Renal cortex interstitium (tissue), 15 donors: ENCODE measurements at places on chromosomes 1 and 21.

GRCh38 chr1:235012436-235013210 lies 116.0 kb downstream of the TOMM20 start:
- DNase-seq: no peak

- no peak for DNase-seq
These were observed 13.2 kb downstream of the PLPP3 start for GRCh38 chr1:56566061-56566744.

DNA sequence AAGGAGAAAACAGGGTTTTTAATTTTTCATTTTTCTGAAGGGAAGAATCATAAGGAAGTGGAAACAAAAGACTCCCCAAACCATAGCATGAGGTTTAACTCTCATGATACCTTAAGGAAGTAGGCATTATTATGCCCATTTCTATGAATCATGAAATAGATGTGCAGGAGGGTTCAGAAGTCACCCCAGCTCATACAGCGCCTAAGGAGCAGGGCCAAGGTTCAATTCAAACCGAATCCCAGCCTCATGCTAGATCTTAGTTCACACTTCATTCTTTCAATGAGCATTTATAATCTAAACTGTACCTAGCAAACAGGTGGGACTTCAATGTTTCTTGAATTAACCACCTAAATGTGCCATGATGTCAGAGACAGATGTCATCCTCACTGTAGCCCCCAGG lies 111.9 kb upstream of the SLC25A33 start:
- no peak for DNase-seq

- DNase-seq: no peak
These were observed 14.9 kb downstream of the MAP7D1 start for GRCh38 chr1:36170643-36171412.

- no peak for DNase-seq
These were observed 62.1 kb upstream of the PDE9A start for GRCh38 chr21:42591170-42591869.

- DNase-seq: no peak
These were observed at the start of gene ZNF648 for GRCh38 chr1:182061594-182061993. Gene ZNF648, minus strand, starts transcription at chr1:182061712. Its CDS starts 3,702 bp downstream, at chr1:182058010.

GRCh38 chr1:154572468-154573167 lies 5.0 kb downstream of the CHRNB2 start:
- no peak for DNase-seq

GRCh38 chr21:41858466-41859296 lies 20.5 kb downstream of the PRDM15 start:
- DNase-seq: no peak

DNA sequence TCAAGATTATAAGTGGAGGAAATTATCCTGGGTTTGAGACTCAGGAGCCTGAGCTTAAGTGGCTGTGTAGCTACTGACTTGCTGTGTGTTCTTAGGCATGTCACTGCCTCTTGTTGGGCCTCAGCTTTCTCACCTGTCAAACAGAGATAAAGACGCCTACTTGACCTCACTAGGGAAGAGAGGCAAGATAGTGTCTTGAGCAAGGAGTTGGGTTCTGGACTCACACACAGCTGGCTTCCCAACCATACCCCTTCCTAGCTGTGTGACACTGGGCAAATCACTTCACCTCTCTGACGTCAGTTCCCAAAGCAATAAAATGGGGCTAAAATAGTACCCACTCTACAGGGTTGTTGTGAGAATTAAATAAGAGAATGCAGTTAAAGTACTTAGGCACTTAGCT lies 11.6 kb upstream of the EPB41 start:
- no peak for DNase-seq

DNA sequence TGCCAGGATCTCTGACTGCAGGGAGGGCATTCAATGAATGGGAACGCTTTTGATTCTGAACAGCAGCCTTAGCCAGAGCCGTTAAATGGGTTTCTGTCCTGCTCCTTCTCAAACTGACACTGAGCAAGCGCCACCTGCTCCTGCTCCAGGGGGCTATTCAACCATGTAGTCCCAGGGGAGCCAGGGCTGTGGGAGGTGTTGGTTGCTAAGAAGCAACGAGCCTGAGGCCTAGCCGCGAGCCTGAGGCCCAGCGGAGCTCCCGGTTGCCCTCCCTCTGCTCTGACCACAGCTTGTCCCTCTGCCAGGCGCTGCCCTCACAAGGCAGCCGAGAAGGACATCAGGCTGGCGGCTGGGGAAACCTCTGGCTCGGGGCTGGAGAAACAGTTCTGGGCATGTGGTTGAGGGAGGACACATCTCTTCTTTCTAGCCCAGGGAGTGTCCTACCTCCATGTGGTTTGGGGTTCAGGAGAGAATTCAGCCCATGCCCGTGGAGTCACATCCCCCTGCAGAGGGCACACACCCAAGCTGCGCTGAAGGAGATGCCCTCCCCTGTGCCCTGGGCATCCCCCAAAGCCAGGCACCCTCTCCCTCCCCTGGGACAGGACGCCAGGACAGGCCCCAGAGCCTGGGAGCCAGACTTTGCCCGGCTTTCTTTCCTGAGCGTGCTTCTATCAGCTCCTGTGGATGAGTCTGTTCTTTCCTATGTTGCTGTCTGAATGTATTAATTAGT lies 18.0 kb downstream of the PCP4 start:
- DNase-seq: peak; percentile 59

GRCh38 chr1:194372266-194372665 lies 1185.9 kb upstream of the B3GALT2 start:
- DNase-seq: no peak

- DNase-seq: no peak
These were observed 4.1 kb upstream of the ATP2B4 start for GRCh38 chr1:203622486-203622885.

DNA sequence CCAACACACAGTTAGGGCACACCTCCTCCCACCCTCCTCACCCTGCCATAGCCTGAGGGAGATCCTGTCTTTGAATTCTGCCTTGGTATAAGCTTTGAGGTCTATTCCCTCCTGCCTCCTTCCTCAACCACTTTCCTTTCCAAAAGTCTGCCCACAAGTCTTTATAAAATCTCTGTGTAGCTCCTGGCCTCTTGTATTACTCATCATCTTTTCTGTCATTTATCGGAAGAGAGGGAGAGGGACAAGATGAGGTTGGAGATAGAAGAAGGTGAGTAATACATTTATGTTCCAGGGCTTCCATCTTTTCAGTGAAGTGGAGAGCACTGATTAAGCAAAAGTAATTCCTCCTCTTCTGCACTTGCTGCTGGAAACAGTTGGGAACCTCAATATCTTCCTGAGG lies 30.5 kb upstream of the EFCAB14 start:
- no peak for DNase-seq

DNA sequence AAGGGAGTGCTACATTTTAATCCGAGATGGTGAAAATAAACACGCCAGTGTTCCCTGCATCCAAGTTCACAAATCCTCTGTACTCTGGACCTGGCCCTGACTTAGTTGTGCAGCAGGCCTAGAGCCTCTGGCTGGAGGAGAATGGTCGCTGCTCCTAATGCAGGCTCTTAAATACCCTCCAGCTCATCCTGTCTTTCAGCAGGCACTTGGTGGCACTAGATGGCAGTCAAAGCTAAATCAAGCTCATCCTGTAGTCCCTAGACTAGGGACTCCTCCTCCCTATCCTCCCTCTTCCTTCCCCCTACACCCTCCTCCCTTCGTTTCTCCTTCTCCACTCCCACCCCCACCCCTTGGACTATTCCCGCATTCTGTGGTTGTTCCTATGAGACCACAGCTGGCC lies 41.6 kb upstream of the MTR start:
- peak; percentile 35 for DNase-seq

- no peak for DNase-seq
These were observed 19.2 kb downstream of the LAMC2 start for GRCh38 chr1:183205196-183205781.

- no peak for DNase-seq
These were observed 80.8 kb downstream of the SLC45A1 start for GRCh38 chr1:8398677-8399076.

- DNase-seq: no peak
These were observed 5.0 kb upstream of the TRABD2B start for GRCh38 chr1:48002142-48002541.

DNA sequence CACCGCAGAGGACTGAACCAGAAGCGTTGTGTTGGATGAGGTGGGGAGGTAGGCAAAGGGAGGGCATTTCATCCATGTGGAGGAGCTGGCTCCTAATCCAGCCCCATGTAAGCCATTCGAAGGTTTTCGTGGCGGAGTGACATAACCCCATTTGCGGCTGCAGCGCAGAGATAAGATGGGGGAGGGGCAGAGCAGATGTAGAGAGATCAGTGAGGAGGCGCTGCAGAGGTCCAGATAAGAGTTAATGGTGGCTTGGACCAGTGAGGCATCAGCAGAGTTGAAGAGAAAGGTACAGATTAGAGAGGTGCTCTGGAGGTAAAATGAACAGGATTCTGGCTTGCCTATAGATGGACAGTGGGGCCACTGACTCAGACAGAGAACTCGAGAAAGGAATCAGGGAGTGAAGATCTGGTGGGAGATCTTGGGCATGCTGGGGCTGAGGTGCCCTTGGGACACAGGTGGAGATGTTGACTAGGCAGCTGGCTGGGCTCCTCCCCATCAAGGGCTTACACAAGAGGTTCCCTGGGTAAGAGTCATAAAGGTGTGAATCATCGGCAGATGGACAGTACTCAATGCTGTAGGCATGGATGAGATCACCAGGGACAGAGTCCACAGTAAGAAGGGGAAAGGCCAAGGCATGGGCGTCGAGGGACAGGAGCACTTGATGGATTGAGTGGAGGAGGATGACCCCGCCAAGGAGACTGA lies 7.8 kb upstream of the PTPRF start:
- DNase-seq: no peak

DNA sequence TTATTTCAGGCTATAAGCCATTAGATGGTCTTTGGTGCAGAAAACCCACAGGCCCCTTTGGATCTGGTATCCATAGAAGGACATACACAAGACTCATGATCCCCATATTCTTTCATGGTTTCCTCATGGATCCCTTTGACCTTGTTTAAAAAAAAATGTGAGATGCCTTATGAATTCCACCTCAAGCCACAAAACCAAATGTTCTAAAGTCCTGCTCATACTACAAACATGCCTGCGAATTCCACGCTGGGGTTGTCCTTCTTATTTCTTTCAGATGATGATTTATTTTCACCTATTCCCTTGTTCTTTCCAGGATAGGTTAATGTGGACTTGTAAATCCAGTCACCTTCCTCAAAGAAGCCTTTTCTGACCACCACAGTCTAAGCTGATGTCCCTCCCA lies 256.9 kb upstream of the DPYD start:
- DNase-seq: no peak

- no peak for DNase-seq
These were observed 279.8 kb upstream of the VAMP3 start for GRCh38 chr1:7491109-7491817.

DNA sequence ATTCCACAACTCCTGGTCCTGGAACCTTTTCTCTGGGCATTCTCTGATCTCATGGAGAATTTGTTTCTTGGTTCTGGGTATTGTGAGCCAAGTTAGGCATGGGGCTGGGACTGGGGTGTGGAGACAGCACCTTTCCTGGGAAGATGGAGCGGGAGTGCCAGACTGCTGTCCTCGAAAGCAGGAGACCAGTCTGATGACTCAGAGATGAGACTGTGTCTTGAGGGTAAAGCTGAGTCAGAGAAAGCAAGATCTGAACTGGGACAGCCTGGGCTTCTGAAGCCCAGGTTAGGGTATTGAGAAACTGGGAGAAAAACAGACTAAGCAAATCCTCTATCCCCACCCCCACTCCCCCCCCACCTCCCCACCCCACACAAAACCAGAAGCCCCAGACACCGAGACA lies 2.2 kb upstream of the KANK4 start:
- DNase-seq: no peak

GRCh38 chr1:234322979-234323378 lies 50.3 kb upstream of the COA6 start:
- DNase-seq: no peak

- DNase-seq: no peak
These were observed 80.1 kb downstream of the ZNF326 start for GRCh38 chr1:90074970-90075391.

DNA sequence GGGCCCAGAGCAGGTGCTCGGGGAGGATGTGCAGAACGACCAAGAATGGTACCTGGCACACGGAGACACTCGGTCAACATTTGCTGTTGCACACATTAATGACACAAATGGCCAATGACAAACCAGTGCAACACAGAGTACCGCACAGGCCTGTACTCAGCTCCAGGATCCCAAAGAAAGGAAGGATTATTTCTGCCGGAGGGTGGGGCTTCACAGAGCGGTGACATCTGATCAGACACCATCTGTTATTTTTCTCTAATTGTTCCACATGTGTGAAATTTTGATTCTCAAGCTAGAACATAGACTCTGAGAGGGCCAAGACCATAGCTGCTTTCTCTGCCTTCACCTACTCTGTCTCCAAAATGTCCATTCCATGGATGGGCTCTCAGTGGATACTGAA lies 100.4 kb downstream of the MRPL37 start:
- no peak for DNase-seq
